GM12878 (cell line): ENCODE measurements at places on chromosomes 2 and 18. TPM values are rescaled to one million over a fixed set of nuclear protein-coding genes. Genes with fewer than 3 reads are reported as not detected.

GRCh38 chr2:19689646-19690168, 212.1 kb downstream of the TTC32 start:
- no peaks in the 10 kb centered on the region for H3K4me1 ChIP-seq
- H3K36me3 ChIP-seq: no peaks in the 10 kb centered on the region
- H3K27me3 ChIP-seq: no peaks in the 10 kb centered on the region
- H3K4me3 ChIP-seq: no peak overlapping the region

DNA sequence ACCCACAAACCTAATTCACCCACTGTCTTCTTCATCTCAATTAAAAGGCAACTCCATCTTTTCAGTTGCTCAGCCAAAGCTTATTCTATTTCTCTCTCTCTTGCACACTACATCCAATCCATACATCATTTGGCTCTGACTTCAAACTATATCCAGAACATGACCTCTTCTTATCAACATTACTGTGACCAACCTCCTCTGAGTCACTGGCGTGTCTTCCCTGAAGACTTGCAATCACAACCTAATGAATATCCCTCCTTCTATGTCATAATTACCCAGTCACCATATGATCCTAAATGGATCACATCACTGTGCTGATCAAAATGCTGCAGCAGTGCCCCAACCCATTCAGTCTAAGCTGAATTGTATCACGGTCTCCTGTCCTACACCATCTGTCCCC, 22.6 kb upstream of the SULT1C3 start:
- no peak overlapping the region for H3K27ac ChIP-seq
- H3K27me3 ChIP-seq: no peaks in the 10 kb centered on the region
- no peak overlapping the region for H3K4me3 ChIP-seq
- no peak for DNase-seq
- H3K4me1 ChIP-seq: no peaks in the 10 kb centered on the region

DNA sequence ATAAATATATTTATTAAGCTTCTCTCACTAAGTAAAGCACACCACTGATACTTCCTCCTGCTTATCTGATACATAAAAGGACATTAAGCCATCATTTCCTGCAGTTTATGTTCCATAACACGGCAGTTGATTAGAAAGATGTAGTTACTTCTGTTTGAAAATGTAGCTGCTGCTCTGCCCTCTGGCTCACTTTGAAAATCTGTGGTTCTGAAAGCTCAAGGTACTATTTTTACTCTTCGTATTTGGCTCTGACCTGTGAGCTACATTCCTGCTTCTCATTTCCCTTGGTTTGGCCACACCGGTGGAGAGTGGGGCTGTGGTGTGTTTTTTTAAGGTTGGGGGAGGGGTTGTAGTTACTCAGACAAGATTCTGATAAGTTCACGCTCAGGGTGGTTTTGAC, 12.8 kb upstream of the TTN start:
- no peaks in the 10 kb centered on the region for H3K36me3 ChIP-seq
- no peak overlapping the region; the same call in 1 of the 2 replicates for H3K27ac ChIP-seq
- no peak overlapping the region for H3K4me3 ChIP-seq
- no peaks in the 10 kb centered on the region for H3K27me3 ChIP-seq

DNA sequence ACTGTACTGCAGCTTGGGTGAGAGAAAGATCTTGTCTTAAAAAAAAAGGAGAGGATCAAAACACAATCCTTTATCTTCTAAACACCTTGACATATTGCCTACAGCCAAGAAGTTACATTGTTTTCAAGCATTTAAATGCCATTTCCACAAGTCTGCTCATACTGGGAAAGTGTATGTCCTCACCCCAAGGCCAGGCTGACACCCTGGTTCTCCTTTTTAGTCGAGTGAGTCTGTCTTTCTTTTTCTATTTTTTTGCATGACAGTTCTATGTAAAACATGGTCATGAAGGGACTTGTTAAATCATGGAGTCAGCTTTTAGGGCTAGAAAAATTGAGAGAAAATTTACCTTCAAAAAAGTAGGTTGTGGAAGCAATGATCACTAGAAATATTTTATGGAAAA, 233.3 kb downstream of the FAM210A start:
- H3K4me1 ChIP-seq: no peaks in the 10 kb centered on the region; the same call in 1 of the 2 replicates
- no peak for DNase-seq
- H3K36me3 ChIP-seq: no peaks in the 10 kb centered on the region
- H3K4me3 ChIP-seq: no peak overlapping the region
- no peak overlapping the region for H3K27ac ChIP-seq

DNA sequence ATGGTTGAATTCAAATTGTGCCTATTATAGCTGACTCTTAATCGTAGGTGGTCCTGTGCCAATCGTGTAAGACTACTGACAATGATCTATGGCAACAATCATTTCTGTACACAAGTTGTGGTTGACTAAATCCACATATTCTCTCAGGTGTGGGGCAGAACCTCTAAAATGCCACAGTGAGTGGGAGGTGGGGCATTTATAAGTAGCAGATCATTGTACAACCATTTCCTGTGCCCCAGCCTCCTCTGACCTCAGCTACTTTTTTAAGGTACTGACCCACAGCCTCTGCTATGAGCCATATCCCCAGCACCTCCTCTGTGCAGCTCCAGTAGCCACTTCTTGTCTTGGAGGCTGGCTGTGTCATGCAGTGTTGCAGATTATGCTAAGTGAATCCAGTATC, 48.6 kb upstream of the RAPH1 start:
- H3K4me3 ChIP-seq: no peak overlapping the region
- H3K4me1 ChIP-seq: peaks cover 12% of the 10 kb centered on the region

GRCh38 chr18:3993941-3994687, 461.0 kb downstream of the DLGAP1 start:
- DNase-seq: no peak
- no peak overlapping the region for H3K4me3 ChIP-seq
- H3K4me1 ChIP-seq: no peaks in the 10 kb centered on the region
- H3K27ac ChIP-seq: no peak overlapping the region
- H3K27me3 ChIP-seq: no peaks in the 10 kb centered on the region

GRCh38 chr18:67428805-67429204, 87.7 kb downstream of the DSEL start:
- H3K4me3 ChIP-seq: no peak overlapping the region
- H3K27ac ChIP-seq: no peak overlapping the region
- H3K27me3 ChIP-seq: no peaks in the 10 kb centered on the region
- no peaks in the 10 kb centered on the region for H3K36me3 ChIP-seq

DNA sequence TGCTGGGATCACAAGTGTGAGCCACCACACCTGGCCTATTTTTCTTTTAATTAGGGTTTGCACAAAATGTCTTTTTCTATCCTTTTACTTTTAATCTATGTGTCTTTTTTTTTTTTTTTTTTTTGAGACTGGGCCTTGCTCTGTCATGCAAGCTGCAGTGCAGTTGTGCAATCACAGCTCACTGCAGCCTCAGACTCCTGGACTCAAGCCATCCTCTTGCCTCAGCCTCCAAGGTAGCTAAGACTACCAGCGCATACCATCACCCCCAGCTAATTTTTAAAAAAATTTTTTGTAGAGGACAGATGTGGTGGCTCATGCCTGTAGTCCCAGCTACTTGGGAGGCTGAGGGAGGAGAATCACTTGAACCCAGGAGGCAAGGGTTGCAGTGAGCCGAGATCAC, 27.1 kb downstream of the ADCY3 start:
- H3K36me3 ChIP-seq: peaks cover 7% of the 10 kb centered on the region
- no peak for DNase-seq
- no peaks in the 10 kb centered on the region for H3K4me1 ChIP-seq

DNA sequence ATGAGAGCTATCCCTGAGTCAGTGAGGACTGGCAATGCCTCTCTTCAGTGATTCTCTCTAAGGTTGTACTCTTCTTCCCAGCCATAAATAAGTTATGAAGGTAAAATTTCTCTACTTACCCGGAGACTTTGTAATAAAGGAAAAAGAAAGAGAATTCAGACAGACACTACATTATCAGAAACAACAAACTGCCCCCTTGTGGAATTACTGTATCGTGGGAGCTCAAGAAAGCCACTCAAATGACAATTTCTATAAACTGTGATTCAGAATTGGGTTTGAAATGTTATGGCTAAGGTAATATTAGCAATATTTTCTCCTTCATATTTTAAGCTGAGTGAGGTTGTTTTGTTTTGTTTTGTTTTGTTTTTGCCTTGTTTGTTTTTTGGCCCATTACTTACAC, 155.8 kb upstream of the TANK start:
- H3K4me1 ChIP-seq: no peaks in the 10 kb centered on the region
- H3K27ac ChIP-seq: no peak overlapping the region
- no peak overlapping the region for H3K4me3 ChIP-seq
- no peak for DNase-seq

DNA sequence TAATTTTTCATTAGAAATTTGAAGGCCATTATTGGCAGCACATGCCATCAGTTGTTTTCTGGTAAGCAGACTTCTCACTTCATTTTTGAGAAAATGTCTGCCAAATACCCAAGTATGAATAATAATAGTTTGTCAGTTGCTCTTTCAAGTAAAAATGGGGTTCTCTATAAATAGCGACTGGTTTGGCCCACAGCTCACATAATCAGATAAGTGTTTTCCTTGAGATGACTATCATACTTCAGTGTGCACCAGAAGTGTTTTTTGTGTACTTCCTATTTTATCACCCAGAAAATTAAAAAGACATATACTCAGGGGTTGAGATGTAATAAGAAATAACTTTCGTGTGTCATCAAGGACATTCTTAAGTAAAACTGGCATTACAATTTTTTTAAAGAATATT, 147.1 kb downstream of the PHLPP1 start:
- H3K4me1 ChIP-seq: no peaks in the 10 kb centered on the region; the same call in 1 of the 2 replicates
- H3K4me3 ChIP-seq: no peak overlapping the region
- no peak for DNase-seq
- H3K27ac ChIP-seq: no peak overlapping the region

- H3K36me3 ChIP-seq: no peaks in the 10 kb centered on the region
- H3K27ac ChIP-seq: no peak overlapping the region
- peaks cover 12% of the 10 kb centered on the region for H3K27me3 ChIP-seq
- DNase-seq: no peak
- no peak overlapping the region for H3K4me3 ChIP-seq
These were observed 845 bp upstream of the MYCN start for GRCh38 chr2:15939556-15939853.

- no peaks in the 10 kb centered on the region for H3K4me1 ChIP-seq
- H3K27ac ChIP-seq: no peak overlapping the region
- DNase-seq: no peak
- H3K36me3 ChIP-seq: no peaks in the 10 kb centered on the region
- H3K27me3 ChIP-seq: no peaks in the 10 kb centered on the region
- H3K4me3 ChIP-seq: no peak overlapping the region
These were observed 62.3 kb downstream of the ITGA6 start for GRCh38 chr2:172489681-172490080.

DNA sequence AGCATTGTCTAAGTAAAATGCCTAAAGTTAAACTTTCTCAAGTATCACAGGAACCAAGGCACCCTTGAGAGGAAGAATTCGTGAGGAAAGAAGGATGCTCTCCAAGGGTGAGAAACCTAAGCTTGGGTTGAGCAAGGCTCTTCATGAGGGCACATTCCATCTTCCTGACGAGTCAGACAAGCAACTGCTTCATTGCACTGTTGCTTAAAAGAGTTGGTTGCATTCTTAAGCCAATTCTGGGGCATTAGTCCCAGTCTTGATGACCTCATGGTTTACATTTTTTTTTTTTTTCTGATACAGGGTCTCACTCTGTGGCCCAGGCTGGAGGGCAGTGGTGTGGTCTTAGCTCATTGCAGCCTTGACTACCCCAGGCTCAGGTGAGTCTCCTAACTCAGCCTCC, 237.5 kb downstream of the ACTR3 start:
- no peak overlapping the region for H3K27ac ChIP-seq
- DNase-seq: no peak
- H3K4me3 ChIP-seq: no peak overlapping the region
- no peaks in the 10 kb centered on the region for H3K4me1 ChIP-seq
- H3K36me3 ChIP-seq: no peaks in the 10 kb centered on the region

DNA sequence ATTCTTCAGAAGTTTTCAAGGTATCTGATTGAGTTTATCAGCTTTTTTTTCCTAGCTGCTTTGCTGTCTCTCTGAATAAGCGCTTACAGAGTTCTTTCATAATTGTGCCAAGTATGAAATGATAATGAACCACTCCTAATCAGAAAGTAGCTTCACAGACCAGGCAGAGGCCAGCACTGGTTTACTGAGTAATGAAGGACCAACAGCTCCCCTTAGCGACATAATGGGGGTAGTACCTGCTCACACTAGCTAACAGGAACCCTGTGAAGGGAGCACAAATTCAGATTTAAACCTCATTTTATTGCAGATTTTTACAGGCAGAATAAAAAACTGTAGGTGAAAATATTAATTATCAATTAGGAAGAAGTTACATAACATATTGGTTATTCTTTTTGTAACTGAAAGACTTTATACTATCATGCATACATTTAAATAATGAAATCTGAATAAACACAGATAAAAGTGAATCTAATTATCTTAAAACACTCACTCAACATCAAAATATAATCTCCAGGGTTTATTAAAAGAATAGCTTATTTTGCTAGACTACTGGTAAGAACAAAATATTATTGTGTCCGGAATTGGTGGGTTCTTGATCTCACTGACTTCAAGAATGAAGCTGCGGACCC, 53.7 kb upstream of the LRRC30 start:
- no peaks in the 10 kb centered on the region for H3K4me1 ChIP-seq
- no peaks in the 10 kb centered on the region for H3K36me3 ChIP-seq
- no peak overlapping the region for H3K27ac ChIP-seq
- no peak overlapping the region for H3K4me3 ChIP-seq
- H3K27me3 ChIP-seq: no peaks in the 10 kb centered on the region
- no peak for DNase-seq

GRCh38 chr2:218465987-218466633, 47.2 kb downstream of the VIL1 start:
- no peak for DNase-seq
- H3K36me3 ChIP-seq: peaks cover 13% of the 10 kb centered on the region
- H3K4me1 ChIP-seq: no peaks in the 10 kb centered on the region; the same call in 1 of the 2 replicates

- H3K27me3 ChIP-seq: no peaks in the 10 kb centered on the region
- DNase-seq: no peak
- no peak overlapping the region for H3K4me3 ChIP-seq
- H3K27ac ChIP-seq: no peak overlapping the region
- no peaks in the 10 kb centered on the region for H3K4me1 ChIP-seq
These were observed 113.5 kb upstream of the CHRNA1 start for GRCh38 chr2:174877751-174878150.

GPR17 gene
- total RNA-seq: not detected in 2 replicates

TTL gene
- 24.1 and 27.1 TPM in 2 replicates for total RNA-seq

SYT4 gene
- not detected in 2 replicates for total RNA-seq

CPSF3 gene
- 62.1 and 62.2 TPM in 2 replicates for total RNA-seq

GDF7 gene
- 0.05 and 0.08 TPM in 2 replicates for total RNA-seq

RTP5 gene
- not detected in 2 replicates for total RNA-seq

DNAJC5G gene
- not detected in 2 replicates for total RNA-seq
